GM23248 (cell line): ENCODE measurements at places on chromosomes 12 and 14. TPM values are rescaled to one million over a fixed set of nuclear protein-coding genes. Genes with fewer than 3 reads are reported as not detected.

The TPPP2 gene
- total RNA-seq: not detected in 2 replicates

The KCNH3 gene
- not detected in 2 replicates for total RNA-seq

The GSKIP gene
- total RNA-seq: 46.5 and 47.3 TPM in 2 replicates

The SERPINA12 gene
- not detected in 2 replicates for total RNA-seq

The CGRRF1 gene
- total RNA-seq: 15.0 and 15.4 TPM in 2 replicates

The CLEC4D gene
- not detected in 2 replicates for total RNA-seq

The RTN1 gene
- not detected in 2 replicates for total RNA-seq

The PRR4 gene
- 1.1 TPM in 1 of 2 replicates, not detected in the other for total RNA-seq

The HCAR1 gene
- not detected in 2 replicates for total RNA-seq

The C12orf54 gene
- not detected in 2 replicates for total RNA-seq

The KNTC1 gene
- 15.5 and 20.2 TPM in 2 replicates for total RNA-seq

The PPFIA2 gene
- not detected in 2 replicates for total RNA-seq

The P2RX2 gene
- total RNA-seq: not detected in 2 replicates

The KCNMB4 gene
- 1.8 and 2.7 TPM in 2 replicates for total RNA-seq

The RAN gene
- total RNA-seq: 389 and 541 TPM in 2 replicates

The CEBPE gene
- total RNA-seq: not detected in 2 replicates

The GPR137C gene
- total RNA-seq: 0.89 and 1.1 TPM in 2 replicates

The PPP4R3A gene
- 36.8 and 41.1 TPM in 2 replicates for total RNA-seq

The BEST3 gene
- total RNA-seq: 0.25 TPM in 1 of 2 replicates, not detected in the other

The PDE6H gene
- total RNA-seq: not detected in 2 replicates

The STAC3 gene
- 0.32 and 1.3 TPM in 2 replicates for total RNA-seq

The TSPAN8 gene
- total RNA-seq: not detected in 2 replicates

The PMEL gene
- 0.13 and 2.3 TPM in 2 replicates for total RNA-seq

The IKZF4 gene
- total RNA-seq: 1.4 and 1.5 TPM in 2 replicates

The TPH2 gene
- total RNA-seq: not detected in 2 replicates

The OLR1 gene
- total RNA-seq: 6.3 and 6.8 TPM in 2 replicates

The SYT1 gene
- 2.4 and 3.0 TPM in 2 replicates for total RNA-seq

The FBXL14 gene
- total RNA-seq: 3.2 and 9.3 TPM in 2 replicates

The HRK gene
- not detected in 2 replicates for total RNA-seq

The IGF1 gene
- total RNA-seq: 1.4 and 2.9 TPM in 2 replicates

The PRPF40B gene
- total RNA-seq: 9.9 and 10.2 TPM in 2 replicates

The SOX5 gene
- not detected in 2 replicates for total RNA-seq

The GALNT9 gene
- total RNA-seq: 1.4 and 1.5 TPM in 2 replicates

The ADCY4 gene
- total RNA-seq: 0.22 and 0.38 TPM in 2 replicates

The GPRC5D gene
- not detected in 2 replicates for total RNA-seq

The PPP1R1A gene
- total RNA-seq: not detected in 2 replicates

The GALNT4 gene
- 6.4 and 10.6 TPM in 2 replicates for total RNA-seq

The OR4E2 gene
- total RNA-seq: not detected in 2 replicates

The OR4Q2 gene
- total RNA-seq: not detected in 2 replicates

The AKAP3 gene
- 0.22 and 0.89 TPM in 2 replicates for total RNA-seq

The RPS6KL1 gene
- total RNA-seq: 0.38 and 1.4 TPM in 2 replicates

The RGS6 gene
- total RNA-seq: not detected in 2 replicates

The KCNH5 gene
- total RNA-seq: not detected in 2 replicates

The CCDC196 gene
- total RNA-seq: not detected in 2 replicates

The PTPN21 gene
- total RNA-seq: 13.3 and 21.2 TPM in 2 replicates

The ALG10B gene
- 1.7 and 8.1 TPM in 2 replicates for total RNA-seq

The BDKRB2 gene
- total RNA-seq: 14.4 and 15.8 TPM in 2 replicates

The HOXC13 gene
- total RNA-seq: not detected in 2 replicates

The NANOG gene
- total RNA-seq: 0.13 TPM in 1 of 2 replicates, not detected in the other

The AREL1 gene
- total RNA-seq: 21.0 and 25.6 TPM in 2 replicates

The PKP2 gene
- total RNA-seq: 0.13 and 0.22 TPM in 2 replicates

The FGF6 gene
- total RNA-seq: not detected in 2 replicates

The PLEKHH1 gene
- under 0.01 TPM in 1 of 2 replicates, not detected in the other for total RNA-seq

The SLC6A15 gene
- 2.6 and 3.2 TPM in 2 replicates for total RNA-seq

The ARHGEF25 gene
- total RNA-seq: 24.2 and 43.0 TPM in 2 replicates

The PTGR2 gene
- 7.2 and 7.5 TPM in 2 replicates for total RNA-seq

The TBX3 gene
- 25.1 and 34.0 TPM in 2 replicates for total RNA-seq

The IL23A gene
- total RNA-seq: not detected in 2 replicates

The TAS2R46 gene
- total RNA-seq: not detected in 2 replicates
